ENCODE measurements at places on chromosomes 12 and 14.

GRCh38 chr12:108282676-108283075, 56.4 kb downstream of the CMKLR1 start:
- DNase-seq = no peak

GRCh38 chr12:102992720-102993119, 35.2 kb downstream of the ASCL1 start:
- DNase-seq = no peak

- no peak for DNase-seq
Measured at GRCh38 chr14:44979740-44980356, 17.9 kb downstream of the TOGARAM1 start.

GRCh38 chr12:16726879-16727278, 120.9 kb upstream of the LMO3 start:
- no peak for DNase-seq

- DNase-seq = no peak
Measured at GRCh38 chr14:103882503-103883262, 35.3 kb upstream of the PPP1R13B start.

DNA sequence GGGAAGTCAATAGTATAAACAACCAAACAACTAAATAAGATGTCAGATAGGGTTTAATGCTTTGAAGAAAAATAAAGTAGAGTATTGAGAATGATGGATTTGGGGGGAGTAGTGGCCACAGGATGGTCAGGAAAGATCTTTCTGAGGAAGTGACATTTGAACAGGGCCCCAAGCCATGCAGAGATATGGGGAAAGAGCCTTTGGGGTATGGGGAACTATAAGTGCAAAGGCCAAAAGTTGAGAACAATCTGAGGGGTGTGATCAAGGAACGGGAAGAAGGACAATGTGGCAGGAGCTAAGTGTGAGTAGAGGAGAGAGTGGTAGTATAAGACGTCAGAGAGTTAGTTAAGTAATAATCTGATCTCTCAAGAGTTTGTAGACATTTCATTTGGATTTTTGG, 1.3 kb downstream of the MRPS35 start:
- DNase-seq = no peak

DNA sequence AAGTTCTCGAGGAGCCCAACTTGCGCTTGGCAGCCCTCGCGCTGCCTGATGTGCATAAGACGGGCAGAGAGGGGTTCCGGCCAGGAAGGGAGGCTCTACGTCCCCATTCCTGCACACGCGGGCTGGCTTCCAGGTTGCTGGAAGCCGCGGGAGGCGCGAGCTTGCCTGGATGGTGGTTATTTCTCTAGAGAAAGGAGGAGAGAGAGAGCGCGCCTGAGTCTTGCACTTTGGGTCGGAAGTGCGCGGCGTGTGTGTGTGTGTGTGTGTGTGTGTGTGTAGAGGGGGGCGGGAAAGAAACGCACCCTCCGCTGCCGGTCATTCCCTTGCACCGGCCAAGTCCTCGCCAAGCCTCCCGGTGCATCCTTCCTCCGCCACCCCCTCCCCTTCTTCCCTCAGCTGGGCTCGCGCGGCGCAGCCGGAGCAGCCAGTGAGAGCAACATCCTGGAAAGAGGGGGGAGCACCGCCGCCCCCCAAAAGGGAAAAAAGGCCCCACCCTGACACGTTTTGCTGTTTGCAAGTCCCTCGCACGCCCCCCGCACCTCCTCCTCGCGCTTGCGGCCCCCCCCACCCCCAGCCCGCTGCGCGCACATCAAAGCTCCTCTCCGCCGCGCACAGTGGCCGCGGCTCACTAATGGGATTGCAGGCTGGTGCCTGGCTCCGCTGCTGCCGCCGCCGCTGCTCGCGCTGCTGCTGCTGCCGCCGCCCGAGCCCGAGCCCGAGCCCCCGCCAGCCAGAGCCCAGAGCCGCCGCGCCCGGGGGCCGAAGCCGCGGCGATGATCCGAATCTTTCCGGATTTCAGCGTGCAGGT, 4.4 kb upstream of the NPAS3 start:
- DNase-seq = peak; percentile 67

- DNase-seq = no peak
Measured at GRCh38 chr12:103301642-103302591, 193.9 kb downstream of the C12orf42 start.

DNA sequence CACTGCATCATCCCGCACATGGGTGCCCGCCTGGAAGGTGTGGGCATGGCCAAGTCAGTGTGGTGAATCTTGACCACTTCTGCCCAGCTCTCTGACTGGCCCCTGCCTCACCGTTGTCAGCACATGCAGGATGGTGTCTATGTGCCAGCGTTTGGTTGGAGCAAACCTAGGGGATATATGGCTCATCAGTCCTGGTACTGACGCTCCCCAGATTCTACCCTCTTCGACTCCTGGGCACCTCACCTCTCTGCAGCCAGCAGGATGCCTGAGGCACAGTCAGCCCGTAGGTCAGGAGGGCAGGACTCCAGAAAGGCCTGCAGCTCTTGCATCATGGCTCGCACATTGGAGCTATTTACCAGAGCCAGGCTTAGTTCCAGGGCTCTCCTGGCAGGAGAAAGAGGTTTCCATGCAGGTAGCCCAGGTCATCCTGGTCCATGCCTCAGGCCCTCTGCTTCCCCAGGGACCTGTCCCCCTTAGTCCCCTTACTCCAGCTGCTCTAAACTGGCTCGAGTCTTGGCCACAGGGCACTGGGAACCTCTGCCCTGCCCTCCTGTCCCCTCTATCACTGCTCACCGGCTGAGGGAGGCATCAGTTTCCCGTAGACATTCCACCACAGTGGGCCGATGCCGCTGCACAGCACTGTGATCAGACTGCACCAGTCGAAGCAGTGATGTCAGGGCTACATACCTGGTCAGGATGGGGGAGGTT, 4.0 kb downstream of the AP1G2 start:
- no peak for DNase-seq
